NCI-H2107 (cell line): ENCODE measurements at places on chromosomes 6 and 20.

DNA sequence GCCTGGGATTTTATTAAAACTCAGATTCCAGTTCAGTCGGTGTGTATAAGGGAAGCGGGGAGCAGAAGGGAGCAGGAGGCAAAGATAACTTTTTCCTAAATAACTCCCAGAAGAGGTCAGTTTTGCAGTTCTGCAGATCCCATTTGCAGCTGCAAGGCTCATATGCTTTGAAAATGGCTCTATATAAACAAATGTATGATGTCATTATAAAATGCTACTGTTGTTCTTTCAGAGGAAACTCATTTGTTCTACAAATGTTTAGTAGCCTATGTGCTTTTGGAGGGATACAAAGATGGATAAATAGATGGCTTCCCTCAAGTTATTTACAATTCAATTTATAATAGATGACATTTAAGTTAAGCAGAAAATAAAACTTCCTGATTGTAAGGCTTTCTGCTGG lies 29.2 kb upstream of the DSP start:
- DNase-seq: no peak

- no peak for DNase-seq
These were observed 425.3 kb upstream of the SLC35B3 start for GRCh38 chr6:8860671-8861070.

- DNase-seq: no peak
These were observed 56.4 kb upstream of the DUSP22 start for GRCh38 chr6:235763-236360.

GRCh38 chr6:70413992-70414494 lies 735 bp downstream of the FAM135A start:
- DNase-seq: no peak
